ENCODE measurements at places on chromosomes 2 and 18.

GRCh38 chr2:627926-628560 lies 49.2 kb downstream of the TMEM18 start:
- DNase-seq, result no peak

DNA sequence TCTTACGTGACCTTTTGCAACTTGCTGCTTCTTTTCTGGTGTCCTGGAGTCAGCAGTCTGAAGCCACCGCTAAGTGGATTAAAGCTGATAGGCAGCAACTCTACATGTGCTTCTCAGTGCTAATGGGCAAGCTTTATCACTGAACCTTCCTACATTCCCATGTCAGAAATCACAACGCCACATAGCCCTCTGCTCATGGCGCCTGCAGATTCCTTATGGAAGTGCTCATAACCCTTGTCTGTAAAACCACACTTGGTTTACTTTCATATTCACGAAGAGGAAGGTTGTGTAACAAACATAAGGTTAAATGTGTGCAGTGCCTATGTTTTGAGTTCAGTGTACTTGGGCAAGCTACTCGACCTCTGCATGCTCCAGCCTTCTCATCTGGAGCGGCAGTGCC lies 319.8 kb downstream of the FBXO15 start:
- DNase-seq, result no peak

- DNase-seq, result no peak
Measured at GRCh38 chr2:112827604-112828185, 8.9 kb downstream of the IL1B start.

DNA sequence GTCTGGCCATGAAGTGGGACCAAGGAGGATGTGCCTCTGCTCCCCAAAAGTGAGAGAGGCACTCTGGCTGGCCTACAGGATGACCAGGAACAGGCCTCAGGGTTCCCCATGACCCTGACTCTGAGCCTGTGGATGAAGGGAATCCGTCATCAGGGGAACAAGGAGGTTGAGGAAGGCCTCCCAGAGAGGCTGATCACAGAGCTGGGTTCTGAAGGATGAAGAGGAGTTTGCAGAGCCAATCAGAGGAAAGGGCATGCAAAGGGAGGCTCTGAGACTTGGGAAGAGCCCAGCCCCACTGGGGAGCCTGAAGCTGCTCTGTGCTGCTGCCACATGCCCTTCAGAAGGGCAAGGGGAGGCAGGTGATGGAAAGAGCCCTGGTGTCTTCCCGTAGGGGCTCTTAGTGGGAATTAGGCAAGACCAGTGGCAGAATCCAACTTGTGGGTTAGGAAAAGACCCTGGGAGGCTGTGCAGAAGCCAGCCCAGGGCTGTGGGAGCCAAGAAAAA lies 141.3 kb upstream of the ID2 start:
- no peak for DNase-seq

DNA sequence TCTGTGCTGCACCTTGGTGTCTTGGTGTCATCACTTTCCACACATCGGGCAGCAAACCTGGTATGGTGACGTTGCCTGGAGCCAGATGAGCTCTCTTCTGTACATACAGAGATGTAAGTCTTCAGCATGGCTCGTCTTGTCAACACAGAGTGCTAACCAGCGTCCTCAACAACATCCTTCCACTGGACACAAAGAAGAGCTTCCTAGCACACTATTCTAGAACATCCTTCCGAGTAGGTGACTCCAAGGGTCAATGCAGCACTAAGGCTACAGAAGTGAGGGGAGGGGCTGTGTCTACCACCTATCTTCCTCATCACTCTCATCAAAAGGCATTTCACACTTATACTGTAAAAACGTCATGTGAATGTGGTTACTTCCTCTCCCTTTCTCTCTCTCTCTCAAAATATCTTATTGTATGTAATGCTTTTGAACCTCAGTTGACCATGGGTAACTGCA lies 108.1 kb upstream of the SLC1A4 start:
- no peak for DNase-seq

DNA sequence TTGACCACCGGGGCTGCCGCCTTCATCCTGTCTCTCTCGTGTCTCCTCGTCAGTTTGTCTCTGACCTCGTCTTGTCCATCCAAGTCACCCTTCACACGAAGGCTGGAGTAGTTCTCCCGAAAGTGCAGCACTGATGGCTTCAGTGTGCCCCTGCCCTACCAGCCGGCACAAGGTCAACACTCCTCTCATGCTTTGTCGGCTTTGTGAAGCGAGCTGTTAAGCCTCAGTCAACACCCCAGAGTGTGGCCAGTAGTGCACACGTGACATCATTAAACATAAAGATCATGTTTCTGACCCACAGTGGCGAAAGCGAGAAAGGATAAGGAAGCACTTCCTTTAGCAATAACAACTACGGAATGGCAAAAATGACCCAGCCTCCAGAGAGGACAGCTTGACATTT lies 23.2 kb downstream of the ACKR3 start:
- no peak for DNase-seq

- no peak for DNase-seq
Measured at GRCh38 chr18:8994603-8995002, 107.9 kb upstream of the NDUFV2 start.

- no peak for DNase-seq
Measured at GRCh38 chr2:173136067-173136466, 60.4 kb downstream of the MAP3K20 start.

DNA sequence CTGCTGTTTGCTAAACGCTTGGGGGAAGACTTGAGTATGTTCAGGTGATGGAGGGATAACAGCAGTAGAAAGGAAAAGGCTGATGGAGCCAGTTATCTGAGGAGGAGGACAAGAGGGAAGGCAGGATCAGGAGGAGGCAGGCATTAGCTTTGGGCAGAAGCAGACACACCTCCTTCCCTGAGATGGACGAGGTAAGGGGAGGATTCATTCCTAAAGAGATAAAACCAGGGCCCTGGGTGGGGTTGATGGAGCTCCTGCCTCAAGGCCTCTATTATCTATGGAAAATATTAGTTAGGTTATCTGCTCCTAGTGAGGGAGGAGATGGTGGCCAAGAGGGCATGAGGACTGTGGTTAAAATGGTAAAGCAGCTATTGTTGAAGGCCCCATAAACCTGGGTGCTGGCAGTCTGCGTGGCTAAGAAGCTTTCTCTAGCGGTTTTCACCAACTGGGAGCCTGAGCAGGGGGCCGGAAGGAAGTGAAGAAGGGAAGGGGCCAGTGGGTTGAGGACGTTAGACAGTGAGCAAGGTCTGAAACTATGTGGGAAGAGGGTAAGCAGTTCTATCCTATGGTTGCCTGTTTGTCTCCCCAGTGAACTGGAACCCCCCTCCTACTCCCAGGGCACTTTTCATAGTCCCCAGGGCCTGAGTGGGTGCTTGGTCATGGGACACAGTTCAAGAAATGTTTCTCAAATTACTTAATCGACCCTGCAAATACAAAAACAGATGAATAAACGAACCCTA lies 56.6 kb upstream of the HK2 start:
- DNase-seq, result no peak

GRCh38 chr2:81583311-81584108 lies 1279.0 kb upstream of the LRRTM1 start:
- DNase-seq, result no peak

- DNase-seq, result no peak
Measured at GRCh38 chr2:129459200-129459876, 520.1 kb upstream of the RAB6C start.

DNA sequence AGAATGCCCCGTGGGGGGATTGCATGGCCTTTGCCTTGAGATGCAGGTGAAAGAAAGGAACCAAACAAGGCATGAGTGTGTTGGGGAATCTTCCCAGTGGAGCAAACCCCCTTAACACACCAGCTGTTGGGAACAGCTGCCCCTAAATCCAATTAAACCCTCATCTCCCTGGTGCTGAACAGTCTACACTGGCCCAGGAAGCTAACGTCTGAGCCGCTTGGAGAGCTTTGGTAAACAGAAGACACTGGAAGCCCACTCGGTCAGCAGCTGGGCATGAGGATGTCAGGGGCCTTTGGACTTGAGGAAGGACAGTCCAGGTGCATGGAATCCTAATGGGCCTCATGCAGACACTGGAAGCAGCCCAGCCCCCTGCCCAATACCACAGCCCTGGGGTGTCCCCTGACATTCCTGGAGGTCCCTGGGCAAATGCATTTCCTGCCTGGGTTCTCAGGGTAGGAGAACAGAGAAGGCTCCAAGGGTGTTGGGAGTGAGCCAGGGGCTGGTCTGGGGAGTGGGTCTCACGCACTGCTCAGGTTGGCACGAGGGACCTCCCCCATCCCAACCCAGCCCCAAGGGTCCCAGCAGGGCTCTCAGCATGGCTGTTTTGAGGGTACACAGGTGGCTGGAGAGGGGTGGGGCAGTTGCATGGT lies 37.7 kb downstream of the GBX2 start:
- no peak for DNase-seq

GRCh38 chr2:207251573-207252192 lies 85.9 kb upstream of the KLF7 start:
- no peak for DNase-seq

- no peak for DNase-seq
Measured at GRCh38 chr2:232477751-232478510, 9.7 kb downstream of the ECEL1 start.

DNA sequence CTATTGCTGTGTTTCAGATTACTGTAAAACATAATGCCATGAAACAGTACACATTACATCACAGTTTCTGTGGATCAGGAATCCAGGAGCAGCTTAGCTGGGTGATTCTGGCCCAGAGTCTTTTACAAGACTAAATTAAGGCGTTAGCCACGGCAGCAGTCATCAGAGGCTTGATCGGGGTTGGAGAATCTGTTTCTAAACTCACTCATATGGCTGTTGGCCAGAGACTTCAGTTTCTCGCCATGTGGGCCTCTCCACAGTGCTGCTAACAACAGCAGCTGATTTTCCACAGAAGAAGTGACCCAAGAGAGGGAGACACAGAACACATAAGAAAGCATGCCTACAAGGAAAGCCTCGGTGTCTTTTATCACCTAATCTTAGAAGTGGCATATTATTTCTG lies 89.2 kb upstream of the MYO3B start:
- no peak for DNase-seq

DNA sequence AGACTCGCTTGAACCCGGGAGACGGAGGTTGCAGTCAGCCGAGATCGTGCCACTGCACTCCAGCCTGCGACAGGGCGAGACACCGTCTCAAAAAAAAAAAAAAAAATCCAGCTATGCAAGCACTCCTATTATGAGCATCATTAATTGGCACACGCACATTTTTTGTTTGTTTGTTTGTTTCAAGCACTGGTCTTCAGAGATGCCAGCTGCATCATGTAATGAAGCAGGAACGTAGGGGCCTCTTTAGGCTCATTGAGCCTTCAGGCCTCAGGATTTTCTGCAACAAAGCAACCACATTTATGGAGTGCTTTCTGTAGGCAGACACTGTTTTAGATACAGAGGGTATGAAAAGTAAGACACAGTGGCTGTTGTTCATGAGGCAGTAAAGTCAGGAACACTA lies 585.8 kb downstream of the CNTNAP5 start:
- no peak for DNase-seq

DNA sequence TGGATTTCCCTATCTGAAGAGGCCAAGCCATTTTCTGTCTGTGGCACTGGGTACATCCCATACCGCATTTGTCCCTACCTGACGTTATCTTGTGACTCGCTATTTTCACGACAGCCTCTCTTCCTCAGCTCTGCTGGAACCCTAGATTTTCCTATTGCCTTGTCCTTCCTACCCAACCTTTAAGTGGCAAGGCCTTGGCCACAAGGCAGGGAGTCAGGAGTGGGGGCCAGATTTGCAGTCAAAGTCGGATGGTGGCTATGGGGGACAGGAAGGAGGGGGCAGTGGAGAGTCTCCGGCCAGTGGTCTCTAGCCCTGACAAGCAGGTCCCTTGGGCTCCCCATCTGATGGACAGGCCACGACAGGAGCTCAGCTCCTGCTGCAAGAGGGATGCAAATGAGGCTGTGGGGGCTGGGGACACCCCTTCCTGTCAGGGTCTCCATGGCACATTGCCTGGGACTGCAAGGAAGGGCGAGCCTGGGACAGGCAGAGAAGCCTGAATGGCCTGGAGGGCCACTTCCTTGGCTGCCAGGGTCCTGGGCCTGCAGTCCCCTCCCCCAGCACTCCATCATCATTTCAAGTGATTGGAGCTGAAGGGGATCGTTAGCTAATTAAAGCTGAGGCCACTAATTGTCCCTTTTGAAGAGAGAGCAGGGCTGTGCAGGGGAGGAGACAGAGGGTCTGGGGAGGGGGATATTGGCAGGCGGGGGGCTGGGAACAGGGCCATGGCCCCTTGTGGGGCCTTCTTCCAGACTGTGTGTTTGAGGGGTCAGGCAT lies 6.3 kb upstream of the ECEL1 start:
- DNase-seq, result no peak

DNA sequence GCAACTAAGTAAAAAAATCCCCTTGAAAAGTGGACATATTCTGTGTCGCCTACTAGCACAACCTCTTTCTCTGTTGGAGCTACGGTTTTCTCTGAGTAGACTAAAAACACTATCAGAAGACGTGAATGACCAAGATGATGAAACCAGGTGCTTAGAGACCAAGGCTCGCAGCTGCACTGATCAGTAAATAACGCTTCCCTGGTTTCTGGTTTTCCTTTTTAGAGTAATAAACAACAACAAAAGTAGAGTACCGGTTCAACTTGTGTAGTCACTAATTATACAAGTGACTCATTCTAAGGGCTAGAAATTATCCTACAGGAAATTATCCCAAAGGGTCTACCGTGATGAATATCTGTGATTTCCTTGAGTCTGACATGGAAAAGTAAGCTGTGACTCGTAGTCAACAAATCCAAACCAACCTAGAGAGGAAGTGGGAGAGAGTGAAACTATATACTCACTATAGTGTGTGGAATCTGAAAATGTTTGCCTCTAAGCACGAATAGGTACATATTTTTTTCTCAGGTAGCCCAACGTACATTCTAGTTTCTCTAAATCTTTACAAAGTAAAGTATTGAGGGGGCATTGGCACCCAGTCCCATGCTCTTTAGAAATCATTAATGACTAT lies 17.8 kb downstream of the RASGRP3 start:
- no peak for DNase-seq

DNA sequence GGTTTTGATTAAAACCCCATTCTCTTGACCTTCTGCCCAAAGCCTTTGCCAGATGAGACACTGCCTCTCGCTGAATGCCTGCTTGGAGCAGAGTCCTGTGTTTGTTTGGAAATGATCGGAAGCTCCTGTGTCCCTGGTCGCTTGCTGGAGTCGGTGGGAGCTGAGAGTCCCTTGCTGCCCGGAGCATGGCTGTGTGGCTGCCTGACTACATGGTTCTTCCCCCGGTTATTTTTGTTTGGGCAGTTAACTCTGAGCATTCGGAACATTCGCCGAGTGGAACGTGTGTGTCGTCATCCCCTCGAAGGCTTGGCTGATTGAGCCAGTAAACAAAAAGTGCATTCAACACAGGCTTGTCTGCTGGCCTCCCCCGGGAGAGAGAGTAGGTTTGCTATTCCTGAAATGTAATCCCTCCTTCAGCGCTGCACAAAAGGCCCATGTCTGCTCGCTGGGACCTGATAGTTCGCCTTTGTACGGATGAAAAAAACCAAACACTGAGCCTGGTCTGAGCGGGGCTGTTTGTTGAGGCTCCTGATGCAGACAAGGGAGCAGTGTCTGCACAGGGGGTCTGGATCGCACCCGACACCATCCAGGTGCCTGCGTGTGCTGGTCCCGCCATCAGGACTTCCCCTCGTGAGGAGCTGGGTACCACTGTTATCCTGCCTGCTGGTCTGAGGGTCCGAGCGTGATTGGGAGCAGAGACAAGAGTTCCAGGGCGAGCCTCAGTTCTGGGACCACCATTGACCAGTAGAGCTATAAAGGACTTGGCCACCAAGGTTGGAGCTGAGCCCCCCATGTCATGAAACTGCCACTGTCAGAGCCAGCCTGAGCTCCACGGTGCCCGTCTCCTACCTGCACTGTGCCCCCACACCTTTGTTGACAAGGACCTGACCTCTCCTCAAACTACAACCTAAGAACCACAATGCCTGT lies 83.8 kb downstream of the AGAP1 start:
- DNase-seq, result peak; percentile 62
